ENCODE measurements at places on chromosomes 2 and 18.
A peak's percentile ranks its signal among the peaks of the same experiment; 100 is the strongest.

GRCh38 chr18:10060469-10060782, 146.6 kb downstream of the VAPA start:
- no peak for DNase-seq

DNA sequence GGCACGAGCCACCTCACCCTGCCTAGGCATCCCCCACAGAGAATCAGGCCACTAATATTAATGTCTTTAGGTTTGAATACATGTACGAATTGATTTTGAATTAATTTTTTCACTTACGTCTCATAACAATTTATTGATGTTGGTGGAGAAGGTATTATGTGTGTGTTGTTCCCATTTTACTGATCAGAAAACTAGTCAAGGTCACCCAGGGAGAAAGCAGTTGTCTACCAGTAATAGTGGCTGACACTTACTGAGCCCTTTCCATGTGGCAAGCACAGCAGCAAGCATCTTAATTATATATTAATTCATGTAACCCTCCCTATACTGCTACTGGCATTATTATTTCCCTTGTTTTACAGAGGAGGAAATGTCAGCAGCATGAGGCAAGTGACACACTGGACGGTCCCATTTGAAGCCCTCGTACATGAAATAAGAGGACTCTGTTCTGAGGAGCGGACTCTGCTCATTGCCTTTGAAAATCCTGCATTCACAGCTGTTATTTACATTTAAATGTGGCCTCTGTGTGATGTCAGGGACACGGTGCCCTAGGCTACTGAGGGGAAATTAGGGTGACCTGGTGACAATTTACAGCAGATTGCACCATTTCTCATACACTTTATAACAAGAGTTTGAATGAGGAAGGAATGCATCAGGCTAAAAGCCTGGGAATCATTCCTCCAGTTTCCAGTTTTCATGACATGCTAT, 30.9 kb upstream of the KCNE4 start:
- no peak for DNase-seq

GRCh38 chr18:59885579-59886163, 14.1 kb upstream of the PMAIP1 start:
- DNase-seq = no peak

DNA sequence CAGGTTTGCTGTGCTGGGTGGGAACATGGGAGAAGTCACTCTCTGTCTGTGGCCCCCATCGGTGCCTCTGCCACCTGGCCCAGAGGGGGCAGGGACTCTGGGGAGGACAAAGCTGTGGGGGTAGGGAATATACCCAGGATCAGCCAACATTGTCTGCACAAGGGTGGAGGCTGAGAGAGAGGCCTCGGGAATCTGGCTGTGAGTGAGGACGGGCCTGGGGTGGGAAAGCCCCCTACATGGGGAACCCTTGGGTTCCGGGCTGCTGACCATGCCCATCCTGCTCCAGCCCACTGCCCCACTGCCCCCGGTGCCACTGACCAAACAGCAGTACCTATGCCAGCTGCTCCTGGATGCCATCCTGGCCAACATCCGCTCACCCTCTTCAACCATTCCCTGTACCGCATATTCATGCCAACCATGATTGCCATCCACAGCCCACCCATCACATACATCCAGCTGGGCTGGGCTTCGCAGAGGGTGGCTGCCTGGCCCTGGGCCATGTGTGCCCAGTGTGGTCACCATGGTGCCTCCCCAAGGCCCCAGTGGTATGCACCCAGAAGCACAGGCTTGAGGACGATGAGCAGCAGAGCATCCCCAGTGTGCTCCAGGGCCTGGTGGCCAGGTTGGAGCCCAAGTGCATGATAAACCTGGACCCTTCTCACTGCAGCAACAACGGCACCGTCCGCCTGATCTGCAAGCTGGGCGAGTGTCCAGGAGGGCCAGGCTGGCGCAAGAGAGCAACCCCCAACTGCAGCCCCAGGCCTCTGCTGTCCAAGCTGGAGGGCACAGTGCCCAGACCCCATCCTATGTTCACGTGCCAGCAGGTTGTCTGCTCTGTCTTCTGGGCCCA, 6.9 kb upstream of the POTEF start:
- DNase-seq = no peak

GRCh38 chr2:199842631-199843395, 8.2 kb downstream of the FTCDNL1 start:
- DNase-seq = no peak

DNA sequence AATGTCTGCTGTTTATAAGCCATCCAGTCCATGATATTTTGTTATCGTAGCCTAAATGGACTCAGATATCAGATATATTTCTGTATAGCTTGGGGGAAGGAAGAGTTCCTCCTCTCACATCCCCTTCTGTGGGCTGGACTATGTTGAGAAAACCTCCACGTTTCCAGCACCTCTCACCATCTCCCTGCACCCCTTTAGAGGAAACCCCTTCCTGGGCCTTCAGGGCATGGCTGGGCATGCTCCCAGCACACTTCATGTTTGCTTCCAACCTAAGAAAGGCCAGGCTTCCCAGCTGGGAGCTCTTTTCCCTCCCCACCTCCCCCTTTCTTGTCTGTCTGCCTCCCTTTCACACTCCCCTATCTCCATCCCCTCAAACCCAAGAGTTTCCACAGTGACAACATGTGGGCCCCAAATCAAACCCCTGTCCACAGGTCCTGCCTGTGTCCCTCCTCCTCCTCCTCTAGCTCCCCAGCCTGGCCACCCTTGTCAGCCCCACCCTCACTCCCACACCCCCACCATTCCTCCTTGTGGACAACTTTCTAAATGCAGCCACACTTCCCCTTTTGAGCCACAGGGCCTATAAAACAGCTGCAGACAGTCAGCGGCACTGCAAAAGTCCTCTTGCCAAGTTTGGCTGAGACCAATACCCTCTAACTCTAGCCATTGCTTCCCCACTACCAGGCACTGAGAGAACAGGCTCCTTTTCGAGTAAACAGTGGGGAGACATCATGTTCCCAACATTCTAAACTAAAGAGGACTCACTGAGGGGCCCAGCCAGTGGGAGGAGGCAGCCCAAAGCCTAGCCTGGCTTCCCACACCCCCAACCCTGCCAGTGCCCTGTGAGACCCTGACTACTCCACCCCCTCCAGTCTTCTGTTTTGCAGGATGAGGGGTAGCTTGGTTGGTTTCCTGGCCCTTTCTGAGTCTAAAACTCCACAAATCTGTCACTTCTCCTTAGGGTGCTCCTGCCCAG, 120.5 kb downstream of the ZFP36L2 start:
- DNase-seq = peak; percentile 82

- DNase-seq = no peak
Measured at GRCh38 chr2:75632091-75632701, 14.4 kb upstream of the MRPL19 start.

GRCh38 chr2:118856978-118857676, 9.7 kb upstream of the EN1 start:
- DNase-seq = no peak

DNA sequence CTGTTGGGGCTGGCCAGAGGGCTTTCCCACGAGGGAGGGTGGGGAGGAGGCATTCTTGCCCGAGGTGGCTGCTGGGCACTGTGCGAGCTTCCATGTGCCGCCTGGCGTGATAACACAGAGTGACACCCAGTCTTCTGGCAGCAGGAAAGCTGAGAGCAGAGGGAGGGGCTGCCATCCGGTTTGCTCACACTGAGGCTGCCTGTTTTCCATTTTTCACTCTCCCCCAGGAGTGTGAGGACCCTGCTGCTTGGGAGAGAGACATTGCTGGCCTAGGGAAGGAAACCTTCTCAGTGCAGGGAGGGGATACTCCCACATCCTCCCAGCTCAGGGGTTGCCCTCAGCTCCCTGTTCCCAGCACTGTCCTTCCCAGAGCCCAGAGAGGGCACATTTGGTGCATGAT, 73.1 kb downstream of the INHBB start:
- DNase-seq = no peak

DNA sequence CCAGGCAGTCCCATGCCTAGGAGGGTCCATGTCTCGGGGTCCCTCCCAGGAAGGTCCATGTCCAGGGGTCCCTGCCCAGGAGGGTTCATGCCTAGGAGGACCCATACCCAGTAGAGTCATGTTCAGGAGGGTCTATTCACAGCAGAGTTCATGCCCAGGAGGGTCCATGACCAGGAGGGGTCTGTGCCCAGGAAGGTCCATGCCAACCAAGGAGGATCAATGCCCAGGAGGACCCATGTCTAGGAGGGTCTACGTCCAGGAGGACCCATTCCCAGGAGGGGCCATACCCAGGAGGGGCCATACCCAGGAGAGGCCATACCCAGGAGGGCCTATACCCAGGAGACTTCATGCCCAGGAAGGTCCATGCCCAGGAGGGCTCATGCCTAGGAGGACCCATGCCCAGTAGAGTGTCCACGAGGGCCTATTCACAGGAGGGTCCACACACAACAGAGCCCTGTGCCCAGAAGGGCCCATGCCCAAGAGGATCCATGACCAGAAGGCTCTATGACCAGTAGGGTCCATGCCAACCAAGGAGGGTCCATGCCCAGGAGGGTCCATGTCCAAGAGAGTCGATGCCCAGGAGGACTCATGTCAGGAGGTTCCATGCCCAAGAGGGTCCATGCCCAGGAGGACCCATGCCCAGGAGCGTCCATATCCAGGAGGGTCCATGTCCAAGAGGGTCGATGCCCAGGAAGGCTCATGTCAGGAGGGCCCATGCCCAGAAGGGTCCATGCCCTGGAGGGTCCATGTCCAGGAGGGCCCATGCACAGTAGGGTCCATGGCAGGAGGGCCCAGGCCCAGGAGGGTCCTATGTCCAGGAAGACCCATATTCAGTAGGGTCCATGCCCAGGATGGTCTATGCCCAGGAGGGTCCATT, 10.1 kb downstream of the GPR35 start:
- DNase-seq = no peak

DNA sequence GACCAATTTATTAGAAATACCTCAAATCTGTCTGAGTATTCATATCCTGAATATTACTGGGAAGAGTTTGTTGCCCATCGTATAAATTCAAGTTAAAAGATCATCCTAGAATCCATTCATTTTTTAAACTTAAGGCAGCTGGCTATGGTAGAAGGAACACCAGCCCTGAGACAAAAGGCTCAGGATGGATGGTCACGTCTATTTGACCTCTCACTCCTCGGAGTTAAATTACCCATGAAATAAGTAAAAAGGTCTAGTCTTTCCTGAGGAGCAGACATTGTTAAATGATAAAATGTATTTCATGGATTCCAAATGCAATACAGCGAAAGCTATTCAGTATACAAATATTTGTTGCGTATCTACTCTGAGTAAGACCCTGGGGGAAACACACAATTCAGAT, 826.0 kb upstream of the LRATD1 start:
- no peak for DNase-seq

- DNase-seq = no peak
Measured at GRCh38 chr2:131656816-131657633, 129.3 kb downstream of the CCDC74A start.

DNA sequence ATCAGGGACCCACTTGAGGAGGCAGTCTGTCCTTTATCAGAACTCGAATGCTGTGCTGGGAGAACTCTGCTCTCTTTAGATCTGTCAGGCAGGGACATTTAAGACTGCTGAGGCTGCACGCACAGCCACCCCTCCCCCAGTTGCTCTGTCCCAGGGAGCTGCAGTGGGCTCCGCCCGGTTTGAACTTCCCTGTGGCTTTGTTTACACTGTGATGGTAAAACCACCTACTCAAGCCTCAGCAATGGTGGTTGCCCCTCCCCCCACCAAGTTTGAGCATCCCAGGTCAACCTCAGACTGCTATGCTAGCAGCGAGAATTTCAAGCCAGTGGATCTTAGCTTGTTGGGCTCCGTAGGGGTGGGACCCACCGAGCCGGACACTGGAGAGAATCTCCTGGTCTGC, 11.8 kb upstream of the LHCGR start:
- no peak for DNase-seq

- DNase-seq = no peak
Measured at GRCh38 chr2:226837334-226837733, 1.5 kb downstream of the RHBDD1 start.

DNA sequence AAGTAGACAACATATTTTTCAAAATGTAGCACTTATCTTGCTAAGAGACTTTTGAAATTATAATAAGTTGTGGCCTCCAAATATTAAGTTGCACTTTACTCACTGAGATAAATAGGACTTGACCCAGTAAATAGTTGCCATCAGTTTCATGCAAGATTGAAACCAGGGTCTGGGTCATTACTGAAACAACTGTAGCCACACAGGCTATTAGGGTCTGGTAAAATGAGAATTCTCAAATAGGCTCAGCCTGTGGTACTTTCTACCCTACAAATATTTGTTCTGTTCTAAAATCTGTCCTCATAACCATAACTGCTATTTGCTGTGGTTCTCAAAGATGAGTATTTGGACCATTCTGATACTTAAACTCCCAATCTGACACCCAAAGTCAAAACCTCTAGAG, 115.4 kb upstream of the STK17B start:
- no peak for DNase-seq

- peak; percentile 27 for DNase-seq
Measured at GRCh38 chr18:11654736-11655605, 34.1 kb upstream of the GNAL start.

GRCh38 chr2:9422321-9423099, 818 bp downstream of the ITGB1BP1 start:
- DNase-seq = peak; percentile 29
